NCI-H510A (cell line): ENCODE measurements at places on chromosomes 4 and X.

DNA sequence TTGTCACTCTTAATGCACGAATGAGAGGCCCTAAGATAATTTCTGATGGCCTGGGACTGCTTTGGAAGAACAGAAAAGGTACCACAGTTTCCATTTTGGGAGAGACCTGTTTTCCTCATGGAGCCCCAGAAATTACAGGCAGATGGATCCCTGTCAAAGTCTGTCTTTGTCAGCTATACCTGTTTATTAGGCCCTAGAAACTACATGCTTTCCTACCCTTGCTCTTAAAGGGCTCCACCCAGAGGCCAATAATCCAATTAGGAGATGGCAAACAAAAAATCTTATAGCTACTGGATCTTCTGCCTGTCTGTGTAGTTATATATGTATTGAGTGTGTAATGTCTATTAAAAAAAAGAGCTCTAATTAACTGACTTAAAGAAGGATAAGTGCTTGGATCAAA lies 141.3 kb downstream of the NR3C2 start:
- DNase-seq: no peak

GRCh38 chr4:150944660-150945059 lies 70.4 kb downstream of the LRBA start:
- no peak for DNase-seq

DNA sequence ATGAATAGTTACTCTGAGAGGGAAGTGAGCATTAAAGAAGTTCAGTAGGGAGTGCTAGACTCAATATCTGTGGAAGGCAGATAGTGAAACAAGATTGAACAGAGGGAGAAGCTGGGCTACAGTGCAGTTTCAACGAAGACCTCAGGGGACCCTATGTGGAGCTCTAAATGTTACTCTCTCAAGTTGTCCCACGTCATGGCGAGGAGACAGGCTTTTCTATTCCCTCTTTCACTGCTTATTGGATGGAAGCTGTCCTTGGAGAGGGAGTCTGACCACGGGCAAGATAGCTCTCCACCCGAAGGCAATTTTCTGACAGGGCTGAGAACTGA lies 42.3 kb upstream of the CCSER1 start:
- DNase-seq: no peak

- DNase-seq: no peak
Observed at GRCh38 chr4:27016551-27016950, 155.9 kb downstream of the STIM2 start.

GRCh38 chr4:88130544-88131305 lies 27.7 kb downstream of the ABCG2 start:
- no peak for DNase-seq

DNA sequence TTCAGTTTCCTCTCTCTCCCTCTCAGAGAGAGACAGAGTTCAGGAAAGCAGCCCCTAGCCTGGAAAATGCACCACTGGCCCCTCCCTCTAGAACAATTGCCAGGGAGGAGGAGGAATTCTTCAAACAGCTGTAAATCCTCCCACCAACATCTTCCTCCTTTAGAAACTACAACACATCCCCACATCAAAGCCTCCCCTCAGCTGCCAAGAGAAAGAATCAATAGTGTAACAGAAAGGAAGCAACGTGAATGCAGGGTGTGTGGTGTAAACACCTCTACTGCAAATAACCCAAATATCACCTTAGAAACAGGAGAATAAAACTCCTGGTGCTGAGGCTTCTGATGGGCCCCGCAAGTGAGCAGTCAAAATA lies 249.9 kb upstream of the GATB start:
- no peak for DNase-seq

DNA sequence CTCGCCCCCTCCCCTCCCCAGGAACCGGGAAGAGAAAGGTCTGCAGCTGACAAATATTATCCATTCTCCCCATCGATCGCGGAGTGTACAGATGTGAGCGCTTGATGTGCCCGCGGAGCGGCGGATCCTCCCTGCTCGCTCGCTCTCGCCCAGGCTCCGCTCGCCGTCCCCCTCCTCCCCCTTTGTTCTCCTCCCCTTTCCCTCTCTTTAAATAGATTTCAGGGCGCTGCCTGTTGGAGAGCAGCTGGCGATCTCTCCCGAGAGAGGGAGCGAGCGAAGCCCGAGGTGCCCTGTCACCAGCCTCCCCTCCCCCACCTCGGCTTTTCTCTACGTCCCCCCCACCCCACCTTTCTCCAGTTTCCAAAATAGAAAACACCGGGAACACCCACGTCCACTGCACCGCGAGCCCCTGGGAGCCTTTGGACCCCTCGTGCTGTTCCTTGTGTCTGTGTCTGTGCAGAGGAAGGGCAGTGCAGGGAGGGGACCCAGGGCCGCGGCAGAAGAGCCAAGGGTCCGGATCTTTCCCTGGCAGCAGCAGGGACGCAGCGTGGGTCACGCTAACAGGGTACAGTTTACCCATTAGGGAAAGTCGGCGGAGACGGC lies 56.6 kb upstream of the BCOR start:
- peak; percentile 55 for DNase-seq

GRCh38 chr4:10107111-10108091 lies 9.2 kb downstream of the WDR1 start:
- no peak for DNase-seq

DNA sequence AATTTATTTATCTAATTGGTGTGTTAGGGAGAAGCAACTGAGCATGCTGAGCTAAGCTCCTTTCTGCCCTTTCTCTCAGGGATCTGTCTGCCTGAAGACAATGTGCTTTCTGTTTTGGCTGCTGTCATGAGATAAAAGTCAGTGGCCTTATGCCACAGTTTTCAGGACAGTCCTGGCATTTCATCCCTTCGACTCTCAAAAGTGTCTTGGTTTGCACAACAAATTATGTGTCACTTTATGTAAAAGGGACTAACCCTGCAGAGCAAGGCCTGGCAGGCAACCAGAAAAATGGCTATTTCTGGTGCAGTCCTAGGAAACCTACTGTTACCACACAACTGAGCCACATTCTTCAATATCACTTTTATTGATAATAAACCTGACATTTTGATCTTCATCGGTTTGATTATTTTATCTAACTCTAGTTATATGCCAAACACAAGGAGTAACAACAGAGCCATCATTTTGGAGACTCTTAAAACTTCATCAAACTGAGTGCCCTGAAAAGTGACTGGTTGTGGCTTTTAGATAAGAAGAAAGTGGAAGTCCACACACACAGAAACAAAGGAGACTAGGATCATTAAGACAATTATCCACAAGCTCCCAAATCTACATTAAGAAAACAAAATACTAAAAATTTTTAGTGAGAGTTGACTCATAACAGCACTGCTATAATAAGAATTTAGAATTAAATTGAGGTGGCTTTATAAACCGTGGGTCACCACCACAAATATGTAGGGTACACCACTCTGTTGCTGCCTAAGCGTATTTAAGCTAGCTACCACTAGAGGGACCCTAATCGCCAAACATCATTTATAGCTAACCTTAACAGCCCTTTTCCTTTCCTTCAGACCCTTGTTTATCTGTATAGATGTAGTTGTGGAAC lies 95.9 kb upstream of the PTPN13 start:
- DNase-seq: peak; percentile 11

GRCh38 chr4:174396599-174397110 lies 112.9 kb downstream of the CEP44 start:
- no peak for DNase-seq

DNA sequence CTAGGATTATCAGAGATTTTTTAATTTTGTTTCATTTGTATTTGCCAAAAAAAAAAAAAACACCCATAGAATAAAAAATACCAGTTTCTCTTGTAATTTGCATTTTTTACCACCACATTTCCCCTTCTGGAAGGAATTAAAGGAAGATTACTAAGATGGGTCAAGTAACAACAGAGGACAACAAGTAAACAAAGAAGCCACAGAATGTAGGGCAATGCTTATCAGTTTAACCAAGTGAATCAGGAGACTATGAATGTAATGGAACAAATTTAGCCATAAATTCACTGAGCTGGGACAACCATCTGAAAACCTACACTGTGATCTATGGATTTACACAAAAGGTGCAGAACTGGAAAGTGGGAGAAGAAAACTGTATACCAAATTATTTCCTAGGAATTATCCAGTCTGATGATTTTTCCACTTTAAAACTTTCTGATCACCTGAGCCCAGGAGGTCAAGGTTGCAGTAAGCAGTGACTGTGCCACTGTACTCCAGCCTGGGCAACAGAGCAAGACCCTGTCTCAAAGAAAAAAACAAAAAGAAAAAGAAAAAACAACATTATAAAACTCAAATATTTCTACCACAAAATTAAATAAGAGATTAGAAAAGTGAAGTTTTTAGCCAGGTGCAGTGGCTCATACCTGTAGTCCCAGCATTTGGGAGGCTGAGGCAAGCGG lies 32.4 kb downstream of the LRBA start:
- no peak for DNase-seq

GRCh38 chr4:109826719-109827118 lies 1.1 kb upstream of the RRH start:
- DNase-seq: no peak

DNA sequence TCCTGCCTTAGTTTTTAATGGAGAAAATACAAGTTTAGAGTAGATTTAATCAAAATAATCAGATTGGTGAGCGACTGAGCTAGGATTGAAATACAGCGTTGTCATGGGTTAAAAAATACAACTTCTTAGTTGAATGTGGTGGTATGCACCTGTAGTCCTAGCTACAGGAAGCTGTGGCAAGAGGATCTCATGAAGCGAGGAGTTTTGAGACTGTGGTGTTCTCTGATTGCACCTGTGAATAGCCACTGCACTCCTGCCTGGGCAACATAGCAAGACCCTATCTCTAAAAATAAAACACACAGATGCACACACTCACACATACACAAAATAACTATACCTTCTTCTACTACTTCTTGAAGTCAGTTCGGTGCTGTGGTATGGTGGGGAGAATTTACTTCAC lies 19.8 kb upstream of the GBA3 start:
- DNase-seq: no peak

GRCh38 chrX:74525116-74525515 lies 89.3 kb downstream of the RLIM start:
- no peak for DNase-seq

DNA sequence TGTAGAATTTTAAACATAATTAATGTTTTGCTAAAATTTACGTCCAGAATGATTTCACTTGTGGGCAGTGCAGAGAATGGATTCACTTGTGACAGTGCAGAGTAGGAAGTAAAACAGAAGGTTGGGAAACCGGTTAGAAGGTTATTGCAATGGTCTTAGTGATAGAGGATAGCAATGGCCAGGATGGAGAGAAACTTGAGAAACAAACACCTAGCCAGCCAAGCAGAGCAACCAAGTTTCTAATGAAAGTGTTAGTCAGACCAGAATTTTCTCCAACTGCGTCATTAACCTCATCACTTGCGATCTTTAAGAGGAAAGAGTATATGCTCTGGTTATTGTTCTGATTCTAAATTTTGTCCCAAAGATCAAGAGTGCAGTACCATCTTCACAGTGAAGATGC lies 50.0 kb upstream of the TBC1D9 start:
- DNase-seq: no peak

DNA sequence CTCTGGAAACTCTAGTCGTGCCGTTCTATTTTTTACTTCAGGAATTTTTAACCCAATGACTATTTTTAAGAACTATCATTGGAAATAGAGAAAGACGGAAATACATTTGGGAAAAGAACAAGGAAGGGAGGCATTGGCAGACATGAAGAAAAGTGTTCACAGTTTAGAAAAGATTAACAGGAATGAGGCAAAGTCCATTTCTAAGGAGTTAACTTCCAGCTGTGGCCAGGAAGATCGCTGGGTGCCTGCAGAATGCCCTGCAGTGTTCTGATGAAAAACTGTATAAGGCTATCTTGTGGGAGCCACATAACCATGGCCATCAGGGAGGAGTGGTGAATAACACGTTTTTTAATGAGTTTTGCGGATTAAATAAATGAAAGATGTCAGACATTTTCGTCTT lies 150.6 kb upstream of the VCX3A start:
- DNase-seq: no peak

- no peak for DNase-seq
Observed at GRCh38 chr4:128354205-128354821, 66.7 kb upstream of the PGRMC2 start.

DNA sequence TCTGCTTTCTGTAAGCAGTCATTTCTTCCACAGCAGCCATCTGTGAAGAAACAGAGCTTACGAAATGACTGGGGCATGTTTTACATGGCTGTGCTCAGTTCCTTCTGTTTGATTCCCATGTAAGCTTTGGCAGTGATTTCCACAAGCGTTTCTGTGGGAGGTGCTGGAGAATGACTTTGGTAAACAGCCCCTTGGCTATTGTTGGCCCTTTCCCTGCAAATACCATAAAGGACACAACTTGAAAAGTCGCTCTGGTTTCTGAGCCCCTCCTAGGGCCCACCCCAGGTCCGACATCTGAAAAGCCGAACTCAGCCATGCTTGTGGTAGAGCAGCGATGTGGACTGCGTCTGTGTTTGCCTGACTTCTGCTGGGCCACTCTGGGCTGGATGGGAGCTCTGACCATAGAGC lies 3.7 kb downstream of the LIMCH1 start:
- DNase-seq: no peak

DNA sequence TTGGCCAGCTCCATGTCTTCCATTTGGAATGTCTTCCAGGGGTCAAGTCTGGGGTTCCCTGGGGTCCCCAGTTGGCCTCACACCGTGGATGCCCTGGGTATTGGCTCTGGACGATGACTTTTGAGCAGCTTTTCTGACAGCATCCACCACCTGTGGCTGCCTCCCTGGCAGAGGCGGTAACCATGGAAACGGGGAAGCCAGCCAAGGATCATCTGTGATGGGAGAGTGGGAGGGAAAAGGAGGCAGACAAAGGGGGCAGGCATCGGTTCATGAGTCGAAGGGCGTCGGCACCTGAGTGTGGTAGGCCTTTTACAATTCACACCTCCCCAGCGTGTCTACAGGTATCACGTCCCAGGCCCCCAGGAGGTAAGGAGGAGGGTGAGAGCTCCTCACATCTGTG lies 152.2 kb downstream of the ASMT start:
- DNase-seq: no peak

DNA sequence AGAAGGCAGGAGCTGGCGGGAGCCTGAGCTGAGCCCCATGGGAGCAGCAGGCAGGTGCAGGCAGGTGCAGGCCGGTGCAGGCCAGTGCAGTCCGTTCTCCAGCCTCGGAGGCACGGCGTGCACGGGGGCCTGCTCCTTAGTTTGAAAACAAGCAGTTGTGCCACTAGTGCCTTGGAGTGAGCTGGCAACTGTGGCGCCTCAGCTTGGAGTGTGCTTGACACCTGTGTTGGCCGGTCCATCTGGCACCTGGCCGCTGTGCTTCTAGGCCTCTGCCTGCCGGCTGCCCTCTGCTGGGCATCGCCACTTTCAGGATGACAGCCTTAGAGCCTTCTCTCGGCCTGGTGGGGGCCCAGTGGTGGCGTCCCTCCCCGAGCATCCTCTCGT lies 47.9 kb downstream of the RGS12 start:
- DNase-seq: peak; percentile 54
